ENCODE measurements at places on chromosomes 16 and 17. TPM values are rescaled to one million over a fixed set of nuclear protein-coding genes. Genes with fewer than 3 reads are reported as not detected.

Gene ZFPM1
- total RNA-seq = 0.29 TPM

Gene PRSS8
- not detected for total RNA-seq

Gene RNF222
- not detected for total RNA-seq

Gene C17orf78
- total RNA-seq = not detected

Gene MLKL
- total RNA-seq = 7.9 TPM

Gene KRTAP2-3
- not detected for total RNA-seq

Gene CCL11
- not detected for total RNA-seq

Gene NETO2
- 64.0 TPM for total RNA-seq

Gene HOXB1
- total RNA-seq = not detected

Data from SK-MEL-5 (cell line).